ENCODE measurements at places on chromosomes 5 and 9.
A peak's percentile ranks its signal among the peaks of the same experiment; 100 is the strongest.

DNA sequence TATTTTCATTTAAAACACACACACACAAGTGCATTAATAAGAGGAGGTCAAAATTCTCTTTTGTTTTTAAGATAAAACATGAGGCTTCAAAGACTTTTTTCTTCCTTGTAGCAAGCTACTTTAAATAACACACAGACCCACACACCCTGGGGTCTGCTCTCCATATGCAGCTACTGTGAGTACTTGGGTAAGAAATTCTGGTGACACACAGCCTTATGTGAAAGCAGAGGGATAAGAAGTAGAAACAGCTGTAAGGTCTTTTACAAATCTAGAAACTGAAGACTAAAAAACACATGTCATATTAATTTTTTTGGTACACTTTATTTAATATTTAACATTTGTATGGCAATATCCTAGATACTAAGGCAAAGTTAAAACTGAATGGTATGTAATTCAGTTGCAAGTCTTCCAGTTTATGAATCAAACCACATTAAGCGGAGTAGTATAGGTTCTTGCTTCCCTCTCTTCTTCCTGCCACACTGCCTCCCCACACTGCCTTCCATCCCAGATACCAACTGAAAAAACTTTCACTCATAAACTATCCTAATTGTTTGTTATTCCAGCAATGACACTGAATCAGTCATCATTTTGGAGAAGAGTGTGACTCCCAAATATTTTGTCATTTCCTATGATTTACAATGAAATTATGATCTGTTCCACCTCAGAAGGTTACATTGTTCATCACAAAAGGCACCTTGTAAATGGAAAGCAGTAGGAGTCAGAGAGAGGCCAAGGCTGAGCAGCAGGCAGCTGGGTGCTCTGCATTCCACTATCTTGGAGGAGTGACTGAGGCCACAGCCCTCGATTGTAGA lies 92.0 kb downstream of the PLCXD3 start:
- DNase-seq: no peak

GRCh38 chr5:121088341-121088740 lies 624.2 kb downstream of the PRR16 start:
- DNase-seq: no peak

DNA sequence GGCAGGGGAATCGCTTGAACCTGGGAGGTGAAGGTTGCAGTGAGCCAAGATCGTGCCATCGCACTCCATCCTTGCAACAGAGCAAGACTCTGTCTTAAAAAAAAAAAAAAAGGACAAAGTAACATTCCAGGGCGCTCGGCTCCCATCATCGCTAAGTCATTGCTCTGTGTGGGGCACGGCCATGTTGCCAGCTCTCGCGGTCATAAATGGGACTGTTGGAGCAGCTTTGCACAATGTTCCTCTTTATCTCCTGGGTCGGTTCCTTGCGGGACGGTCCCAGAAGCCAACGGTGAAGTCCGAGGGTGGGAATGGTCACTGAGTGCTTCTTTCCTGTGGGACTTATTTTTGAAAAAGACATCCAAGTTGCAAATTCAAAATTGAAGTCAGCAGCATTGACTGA lies 65.5 kb downstream of the HMCN2 start:
- no peak for DNase-seq

DNA sequence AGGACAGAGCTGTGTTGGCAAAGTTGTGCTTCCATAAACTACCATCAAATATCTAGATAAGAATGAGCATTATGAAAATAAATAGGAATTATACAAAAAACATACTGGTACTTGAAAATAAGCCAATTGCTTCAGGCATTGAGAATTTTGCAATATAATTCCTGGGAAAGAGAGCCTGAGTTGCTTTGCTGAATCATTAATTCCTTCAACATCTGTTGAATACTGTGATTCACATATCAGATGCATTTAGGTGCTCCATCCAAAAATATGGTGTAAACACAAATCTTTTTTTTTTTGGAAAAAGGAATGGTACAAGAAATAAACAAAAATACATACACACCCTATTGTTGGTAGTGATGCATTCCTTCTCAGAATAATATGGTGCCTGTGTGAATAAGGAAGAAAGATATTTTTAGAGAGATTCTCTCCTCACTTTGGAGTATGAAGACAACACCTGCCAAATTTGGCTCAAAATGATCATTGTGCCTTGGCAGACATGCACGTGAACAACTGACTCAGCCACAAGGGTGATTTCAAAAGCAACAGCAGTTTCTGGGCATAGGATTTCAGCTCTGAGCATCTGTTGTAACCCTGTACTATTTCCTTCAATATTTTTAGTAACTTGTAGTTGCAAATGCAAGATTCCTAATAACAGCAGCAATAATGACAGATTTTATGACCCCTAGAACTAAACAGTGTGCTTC lies 96.7 kb downstream of the CAVIN4 start:
- DNase-seq: no peak

DNA sequence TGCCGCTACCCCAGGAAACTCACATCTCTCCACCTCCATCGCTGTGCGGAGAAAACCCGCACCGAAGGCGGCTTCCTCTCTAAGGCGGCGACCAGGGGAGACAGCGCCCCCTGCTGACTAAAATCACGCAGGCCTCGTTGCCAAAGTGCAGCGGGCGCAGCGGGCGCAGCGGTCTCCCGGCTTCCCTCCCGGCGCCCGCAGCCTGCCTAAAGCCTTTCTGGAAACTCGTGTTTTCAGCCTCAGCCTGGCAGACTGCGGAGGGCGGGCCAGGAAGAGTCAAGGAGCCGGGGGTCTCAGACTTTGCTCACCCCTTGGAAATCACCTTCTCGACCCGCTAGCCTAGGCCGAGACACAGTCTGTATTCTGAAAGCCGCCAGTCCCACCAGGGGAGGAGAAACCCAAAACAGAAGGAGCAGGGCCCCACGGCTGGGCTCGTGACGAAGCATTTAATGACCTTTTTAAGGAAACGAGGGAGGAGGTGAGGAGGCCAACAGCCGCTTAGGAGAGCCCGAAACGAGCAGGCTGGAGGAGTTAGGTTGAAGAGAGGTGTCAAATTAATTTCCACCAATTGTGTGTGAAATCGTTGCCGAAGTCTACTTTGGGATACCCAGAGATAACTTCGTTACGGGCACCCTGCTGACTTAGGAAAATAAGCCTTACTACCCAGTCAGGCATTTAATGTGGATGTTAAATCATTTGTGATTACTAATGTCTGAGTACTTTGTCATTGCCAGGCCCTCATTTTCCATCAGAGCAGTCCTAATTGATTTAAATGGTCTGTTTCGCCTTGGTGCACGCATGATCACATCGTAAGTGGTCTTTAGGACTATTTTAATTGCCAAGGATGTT lies 7.3 kb upstream of the FOXB2 start:
- peak; percentile 88 for DNase-seq

GRCh38 chr5:175889910-175890684 lies 18.7 kb downstream of the CPLX2 start:
- DNase-seq: no peak

DNA sequence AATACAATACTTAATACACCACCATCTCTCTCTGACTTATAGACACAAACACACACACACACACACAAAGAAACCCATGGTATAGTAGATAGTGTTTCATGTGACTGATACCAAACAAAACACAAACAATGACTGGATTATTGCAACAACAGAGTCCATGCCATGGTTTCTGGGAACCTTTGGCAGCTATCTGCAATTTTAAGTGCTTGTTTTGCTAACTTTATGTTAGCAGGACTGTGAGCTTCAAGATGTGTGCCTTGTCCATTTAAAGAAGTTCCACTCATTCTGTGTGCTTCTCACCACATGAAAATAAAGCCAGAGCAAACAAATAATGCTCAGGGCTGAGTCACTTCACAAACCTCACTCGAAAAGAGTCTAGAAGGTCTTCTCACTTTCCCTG lies 15.1 kb upstream of the LURAP1L start:
- DNase-seq: no peak

- DNase-seq: no peak
Measured at GRCh38 chr5:170262061-170263045, 29.6 kb downstream of the C5orf58 start.

DNA sequence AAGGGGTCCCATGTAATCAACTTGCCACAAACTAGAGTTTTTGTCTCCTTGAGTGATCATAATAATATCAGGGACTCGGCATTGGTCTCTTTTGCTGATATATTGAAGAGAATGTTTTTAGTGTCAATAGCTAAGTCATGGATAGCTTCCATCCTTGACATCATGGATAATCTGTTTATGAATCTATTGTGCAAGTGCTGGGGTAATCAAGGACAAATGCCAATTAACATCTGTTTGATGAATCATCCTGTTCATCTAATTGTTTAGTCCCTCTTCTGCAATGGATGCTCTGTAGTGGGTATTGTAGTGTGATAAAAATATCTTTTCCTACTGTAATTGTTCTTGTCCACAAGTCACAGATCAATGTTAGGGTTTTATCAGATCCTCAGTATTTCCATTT lies 607.5 kb upstream of the SEMA6A start:
- no peak for DNase-seq

GRCh38 chr5:151556806-151557205 lies 34.3 kb downstream of the FAT2 start:
- no peak for DNase-seq

GRCh38 chr5:178249191-178249989 lies 16.8 kb upstream of the PHYKPL start:
- DNase-seq: no peak

- DNase-seq: no peak
Measured at GRCh38 chr5:112472614-112473013, 53.5 kb upstream of the EPB41L4A start.

DNA sequence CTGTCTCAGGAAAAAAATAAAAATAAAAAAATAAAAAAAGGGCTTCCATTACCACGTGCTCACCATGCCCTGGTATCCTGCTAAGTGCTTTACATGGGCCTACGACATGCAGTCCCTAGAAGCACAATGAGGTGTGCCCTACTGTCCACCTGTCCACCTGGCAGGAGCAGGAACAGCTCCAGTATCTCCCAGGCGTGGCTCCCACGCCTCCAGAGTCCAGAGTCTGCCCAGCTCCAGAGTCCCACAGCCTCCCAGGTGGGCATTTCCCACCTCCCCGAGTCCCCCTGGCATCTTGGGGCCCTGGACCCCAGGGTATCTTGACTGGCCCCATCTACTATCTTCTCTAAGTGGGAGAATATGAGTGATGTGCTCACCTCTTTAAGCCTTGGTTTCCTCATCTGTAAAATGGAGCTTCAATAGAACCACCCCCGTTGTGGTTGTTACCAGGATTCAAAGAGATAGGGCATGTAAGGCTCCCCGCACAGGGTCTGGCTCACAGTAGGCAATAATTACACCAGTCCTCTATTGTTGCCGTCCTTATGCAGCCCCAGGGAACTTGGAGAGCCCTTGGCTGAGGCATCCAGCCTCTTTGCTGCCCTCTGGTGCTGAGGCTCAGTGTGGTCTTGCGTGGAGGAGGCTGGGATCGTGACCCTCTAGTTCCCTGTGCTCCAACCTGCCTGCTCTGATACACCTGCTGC lies 8.9 kb downstream of the CXCL14 start:
- DNase-seq: peak; percentile 72

- DNase-seq: peak; percentile 99
Measured at GRCh38 chr5:141560725-141561483, 57.9 kb downstream of the DIAPH1 start.

DNA sequence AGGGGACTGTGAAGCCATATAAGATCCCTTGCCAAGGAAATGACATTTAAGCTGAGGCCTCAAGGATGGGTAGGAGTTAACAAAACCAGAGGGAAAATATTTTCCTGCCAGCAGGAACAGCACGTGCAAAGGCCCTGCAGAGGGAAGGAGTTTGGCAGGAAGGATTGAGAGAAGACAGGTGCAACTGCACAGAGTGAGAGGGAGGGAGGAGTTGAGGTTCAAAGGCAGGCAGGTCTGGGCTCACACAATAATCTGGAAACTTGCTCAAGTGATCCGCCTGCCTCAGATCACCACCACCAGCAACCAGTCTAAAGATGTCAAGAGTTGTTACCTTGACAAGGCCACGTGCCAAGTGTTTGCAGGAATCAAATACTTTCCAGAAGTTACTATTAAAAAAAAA lies 31.1 kb upstream of the PWWP2A start:
- no peak for DNase-seq

DNA sequence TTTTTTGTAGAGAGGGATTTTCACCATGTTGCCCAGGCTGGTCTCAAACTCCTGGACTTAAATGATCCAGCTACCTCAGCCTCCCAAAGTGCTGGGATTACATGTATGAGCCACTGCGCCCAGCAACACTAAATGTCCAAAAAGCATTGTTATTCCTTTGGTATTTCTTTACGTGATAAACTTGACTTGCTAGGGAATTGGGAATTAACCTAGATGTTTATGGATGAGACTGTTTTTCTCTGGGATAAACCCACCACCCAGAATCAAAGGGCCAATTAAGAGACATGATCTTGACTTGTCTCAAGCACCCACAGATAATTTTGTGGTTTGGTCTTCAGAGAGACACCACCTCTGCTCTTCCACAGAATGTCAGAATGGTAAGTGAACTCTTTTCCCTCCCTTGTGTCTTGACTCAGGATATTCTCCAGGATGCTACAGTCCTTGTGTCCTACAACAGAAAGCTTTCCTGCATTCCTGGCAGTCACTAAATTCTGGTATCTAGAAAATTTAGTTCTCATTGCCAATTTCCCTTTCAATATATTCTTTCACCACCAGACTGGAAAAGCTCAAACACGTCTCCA lies 55.7 kb downstream of the ALDH1A1 start:
- DNase-seq: no peak

DNA sequence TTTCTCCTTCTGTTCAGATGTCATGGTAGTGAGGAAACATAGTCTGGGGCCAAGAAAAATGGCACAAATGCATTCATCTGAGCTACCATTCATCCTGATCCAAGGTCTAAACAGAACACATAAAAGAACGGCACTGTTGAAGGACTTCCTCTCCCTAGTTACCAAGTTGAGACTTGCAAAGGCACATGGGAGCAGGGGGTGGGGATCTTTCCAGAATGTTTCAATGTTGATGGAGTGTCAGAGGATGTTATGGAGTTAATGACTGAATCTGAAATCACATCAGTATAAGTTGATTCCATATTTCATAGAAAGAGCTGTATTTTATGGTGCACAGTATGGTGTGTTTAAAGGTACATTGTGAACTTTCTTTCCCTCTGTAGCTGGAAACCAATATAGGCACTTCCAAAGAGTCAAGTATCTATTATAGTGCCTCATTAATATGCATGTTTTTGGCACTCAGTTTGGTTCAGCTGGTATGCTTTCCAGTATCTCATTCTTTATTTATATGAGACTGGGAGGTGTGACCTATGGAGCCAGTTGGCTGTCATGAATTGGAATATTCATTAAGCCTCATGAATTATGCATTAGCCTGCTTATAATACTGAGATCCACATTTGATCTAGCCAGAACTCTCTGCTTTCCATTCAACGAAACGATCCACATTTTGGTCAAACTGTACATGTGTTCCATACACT lies 603.0 kb downstream of the NR2F1-AS1 start:
- no peak for DNase-seq

All from HAP-1 (cell line).